ENCODE measurements at places on chromosomes 7 and 10.

DNA sequence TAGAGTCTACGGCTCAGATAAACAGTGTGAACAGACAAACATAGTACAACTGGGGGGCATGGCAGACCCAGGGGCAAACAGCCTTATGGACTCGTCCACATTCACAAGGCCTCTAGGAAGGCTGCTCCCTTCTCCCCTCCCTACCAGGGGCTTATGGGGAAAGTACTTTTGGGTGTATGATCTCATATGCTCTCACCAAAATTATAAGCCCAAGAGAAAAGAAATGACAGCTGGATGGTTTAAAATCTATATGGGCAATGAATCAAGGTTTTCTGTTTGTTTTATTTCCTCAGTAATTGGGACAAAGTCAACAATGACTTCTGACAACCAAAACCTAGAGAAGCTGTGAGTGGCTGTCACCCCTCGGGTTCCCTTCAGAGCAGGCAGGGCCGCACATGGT, 144.4 kb downstream of the PKD1L1 start:
- DNase-seq: no peak

- peak; percentile 66 for DNase-seq
These were observed 1107.2 kb upstream of the CELF2 start for GRCh38 chr10:9910446-9910845.

GRCh38 chr7:86950360-86950759, 109.1 kb downstream of the ELAPOR2 start:
- no peak for DNase-seq

DNA sequence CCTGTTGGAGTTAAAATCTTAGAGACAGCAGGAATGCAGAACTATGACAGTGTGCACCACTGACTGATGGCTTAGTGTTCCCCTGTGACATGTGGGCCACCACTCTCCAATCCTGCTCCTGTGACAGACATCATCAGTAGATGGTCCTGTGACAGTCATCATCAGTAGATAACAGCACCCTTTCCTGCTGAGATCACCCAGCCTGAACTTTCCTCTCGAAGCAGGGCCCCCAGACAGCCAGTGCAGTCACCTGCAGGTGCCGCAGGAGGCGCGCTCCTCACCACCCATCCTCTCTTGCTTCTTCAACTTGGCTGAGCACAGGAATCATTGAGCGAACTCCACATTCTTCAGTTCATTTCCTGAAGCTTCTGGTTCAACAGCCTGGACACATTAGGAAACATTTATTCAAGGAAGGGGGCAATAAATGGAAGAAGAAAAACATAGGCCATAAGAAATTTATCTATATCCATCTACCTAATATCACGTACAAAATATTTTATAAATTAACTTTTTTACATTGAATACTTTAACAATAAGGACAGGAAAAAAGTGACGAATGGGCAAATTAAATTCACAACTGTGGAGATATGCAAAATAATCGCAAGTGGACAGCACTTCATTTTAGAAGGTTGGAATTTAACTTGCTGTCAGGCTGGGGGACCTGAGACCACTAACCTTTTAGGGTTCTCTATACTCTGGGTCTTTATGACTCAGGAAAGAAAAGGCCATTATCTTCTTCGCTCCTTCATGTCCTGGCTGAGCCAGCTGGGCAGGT, 32.0 kb upstream of the MKI67 start:
- DNase-seq: no peak

DNA sequence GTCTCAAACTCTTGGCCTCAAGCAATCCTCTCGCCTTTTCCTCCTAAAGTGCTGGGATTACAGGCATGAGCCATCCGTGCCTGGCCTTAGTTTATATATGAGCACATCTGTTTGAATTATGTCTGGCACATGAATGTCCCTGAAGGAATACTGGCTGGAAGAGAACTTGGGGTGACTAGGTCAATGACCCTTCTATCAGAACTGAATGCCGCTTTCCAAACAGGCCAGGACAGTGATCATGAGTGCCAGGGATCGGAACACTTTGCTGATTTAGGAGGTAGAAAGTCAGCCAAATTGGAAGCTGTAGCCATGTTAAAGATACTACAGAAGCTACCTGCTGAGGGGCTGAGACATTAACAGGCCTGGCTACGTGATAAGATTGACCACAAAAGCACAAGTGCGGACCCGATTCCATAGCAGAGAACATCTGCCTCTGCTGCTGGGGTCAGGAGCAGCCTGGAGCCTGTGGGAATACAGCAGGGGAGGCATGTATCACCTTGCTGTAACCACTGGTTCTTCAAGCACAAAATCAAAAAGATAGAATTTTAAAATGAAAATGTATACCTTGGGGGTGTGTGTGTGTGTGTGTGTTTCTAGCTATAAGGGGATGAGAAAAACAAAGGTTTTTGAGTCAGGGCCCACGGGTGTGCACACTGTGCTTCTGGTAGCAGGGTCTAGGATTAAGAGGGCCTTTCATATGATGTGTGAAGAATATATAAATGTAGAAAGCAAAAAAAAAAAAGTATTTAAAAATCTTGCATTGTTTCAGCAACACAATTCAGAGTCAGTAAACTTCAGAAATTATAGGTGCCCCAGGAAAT, 293.7 kb downstream of the BBS9 start:
- DNase-seq: no peak

GRCh38 chr7:13496976-13497375, 492.5 kb downstream of the ETV1 start:
- DNase-seq: no peak

- no peak for DNase-seq
These were observed 99.0 kb upstream of the PDE1C start for GRCh38 chr7:32169228-32169627.

- no peak for DNase-seq
These were observed 5.0 kb downstream of the PRKAG2 start for GRCh38 chr7:151871904-151872303.

DNA sequence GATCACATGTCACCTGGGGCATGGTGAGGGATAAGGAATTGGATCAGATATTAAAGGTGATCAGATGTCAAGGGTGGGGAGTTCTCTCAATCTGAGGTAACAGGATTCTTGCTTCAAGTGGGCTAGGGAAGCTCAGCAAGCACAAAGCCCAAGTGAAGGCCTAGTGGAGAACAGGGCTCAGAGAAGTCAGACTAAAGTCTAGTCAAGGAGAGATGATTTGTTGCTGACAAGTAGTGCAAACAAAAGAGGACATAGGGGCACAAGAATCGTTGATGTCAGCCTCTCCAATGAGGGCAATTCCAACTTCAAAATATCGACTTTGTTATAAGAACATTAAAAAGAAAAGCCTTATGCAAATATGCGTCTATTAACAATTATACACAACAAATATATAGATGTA, 852.8 kb upstream of the CELF2 start:
- no peak for DNase-seq

GRCh38 chr7:39979406-39980073, 29.5 kb downstream of the CDK13 start:
- DNase-seq: no peak

GRCh38 chr10:70695241-70696030, 23.1 kb downstream of the ADAMTS14 start:
- no peak for DNase-seq
